ENCODE measurements at places on chromosomes 11 and 22.

DNA sequence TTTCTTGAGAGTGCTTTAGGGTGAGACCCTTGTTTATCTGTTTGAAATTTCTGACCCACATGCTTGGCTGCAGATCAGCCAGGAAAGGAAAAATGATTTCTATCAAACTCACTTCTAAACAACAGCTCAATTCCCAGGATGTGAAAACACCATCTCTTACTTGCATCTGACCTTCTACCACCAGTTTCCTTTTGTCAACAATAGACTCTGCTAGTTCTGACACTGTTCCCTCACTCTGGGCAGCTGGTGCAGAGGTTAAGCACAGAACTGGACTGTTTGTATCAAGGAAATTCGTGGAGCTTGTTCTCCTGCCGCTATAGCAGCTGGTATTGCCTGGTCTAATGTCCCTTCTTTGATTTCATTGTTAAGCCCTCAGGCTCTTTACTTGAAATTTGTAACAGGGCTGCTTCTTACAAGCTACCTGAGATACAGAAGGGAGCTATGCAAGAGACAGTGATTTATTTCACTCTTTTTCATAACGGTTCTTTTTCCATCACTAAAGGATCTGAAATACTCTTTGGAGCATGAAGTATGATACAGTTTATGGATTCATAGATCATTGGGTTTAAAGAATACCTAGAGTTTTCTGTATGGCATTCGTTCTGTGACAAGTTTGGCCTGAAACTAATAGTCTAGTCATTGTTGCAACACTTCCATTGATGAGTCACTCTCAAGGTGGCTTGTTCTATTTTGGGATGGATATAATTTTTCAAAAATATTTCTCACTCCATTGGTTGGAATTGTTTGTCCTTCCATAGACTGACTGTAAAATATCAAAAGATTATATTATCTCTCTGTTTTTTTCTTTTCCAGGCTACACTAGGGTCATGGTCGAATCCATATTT is 178.2 kb upstream of the ZC3H12C start:
- DNase-seq = peak; percentile 9

GRCh38 chr11:57638005-57638781 is 11.5 kb downstream of the YPEL4 start:
- DNase-seq = peak; percentile 73

- DNase-seq = no peak
Measured at GRCh38 chr11:83865636-83866461, 579.7 kb upstream of the CCDC90B start.

DNA sequence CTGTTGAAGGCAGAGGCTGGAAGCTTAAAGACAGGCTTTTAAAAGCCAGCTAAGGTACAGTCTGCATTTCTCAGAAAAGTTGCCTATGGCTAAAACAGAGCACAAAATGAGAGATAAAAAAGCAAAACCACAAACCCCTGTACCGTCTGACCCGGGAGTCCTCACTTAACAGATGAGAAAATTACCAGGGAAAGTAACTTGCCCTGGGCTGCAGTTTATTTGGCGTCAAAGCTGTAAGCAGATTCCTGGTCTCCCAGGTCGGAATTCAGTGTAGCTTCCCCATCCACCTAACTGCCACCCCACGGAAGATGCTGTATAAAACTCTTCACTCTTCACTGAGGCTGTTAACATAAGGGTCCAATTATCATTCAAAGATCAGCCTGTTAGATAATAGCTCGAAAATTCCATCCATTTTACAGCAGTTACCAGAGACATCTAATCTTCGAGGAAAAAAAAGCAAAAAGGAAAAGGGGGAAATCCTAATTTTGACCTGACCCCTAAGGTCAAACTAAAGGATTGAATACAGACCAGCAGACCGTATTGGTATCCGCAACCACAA is 1.5 kb downstream of the TCF20 start:
- DNase-seq = no peak

- no peak for DNase-seq
Measured at GRCh38 chr22:19065298-19065859, 56.8 kb downstream of the DGCR2 start.

DNA sequence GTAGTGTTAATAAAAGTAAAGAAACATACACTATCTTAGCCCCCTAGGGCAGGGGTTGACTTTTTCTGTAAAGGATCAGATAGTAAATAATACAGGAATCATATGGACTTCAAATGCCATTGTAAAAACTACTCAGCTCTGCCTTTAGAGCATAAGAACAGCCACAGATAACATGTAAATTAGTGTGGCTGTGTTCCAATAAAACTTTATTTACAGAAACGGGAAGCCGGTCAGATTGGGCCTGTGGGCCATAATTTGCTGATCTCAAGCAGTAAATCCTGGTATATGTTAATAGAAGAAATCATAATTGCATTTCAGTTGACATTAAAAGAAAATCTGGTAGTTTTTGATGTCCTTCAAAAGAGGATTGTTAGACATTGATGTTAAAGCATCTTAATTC is 76.5 kb downstream of the ZC3H12C start:
- DNase-seq = no peak

DNA sequence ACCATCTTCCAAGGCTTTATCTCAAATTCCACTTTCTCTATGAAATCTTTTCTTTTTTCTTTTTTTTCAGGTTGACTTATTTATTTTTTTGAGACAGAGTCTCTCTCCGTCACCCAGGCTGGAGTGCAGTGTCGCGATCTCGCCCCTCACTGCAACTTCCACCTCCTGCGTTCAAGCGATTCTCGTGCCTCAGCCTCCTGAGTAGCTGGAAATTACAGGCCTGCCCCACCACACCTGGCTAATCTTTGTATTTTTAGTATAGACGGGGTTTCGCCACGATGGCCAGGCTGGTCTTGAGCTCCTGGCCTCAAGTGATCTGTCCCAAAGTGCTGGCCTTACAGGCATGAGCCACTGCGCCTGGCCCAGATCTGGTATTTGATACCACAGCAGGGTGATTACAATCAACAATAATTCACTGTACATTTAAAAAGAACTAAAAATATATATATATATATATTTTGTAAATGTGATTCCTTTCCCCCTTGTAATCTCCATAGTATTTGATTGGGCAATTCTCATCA is 121.5 kb downstream of the MSANTD4 start:
- no peak for DNase-seq

- no peak for DNase-seq
Measured at GRCh38 chr11:73258104-73259035, 13.8 kb upstream of the P2RY6 start.

All from endothelial cell (in vitro differentiated cells).